ENCODE measurements at places on chromosomes 6 and 20.

GRCh38 chr20:24455081-24455480, 14.3 kb upstream of the SYNDIG1 start:
- no peak for DNase-seq

DNA sequence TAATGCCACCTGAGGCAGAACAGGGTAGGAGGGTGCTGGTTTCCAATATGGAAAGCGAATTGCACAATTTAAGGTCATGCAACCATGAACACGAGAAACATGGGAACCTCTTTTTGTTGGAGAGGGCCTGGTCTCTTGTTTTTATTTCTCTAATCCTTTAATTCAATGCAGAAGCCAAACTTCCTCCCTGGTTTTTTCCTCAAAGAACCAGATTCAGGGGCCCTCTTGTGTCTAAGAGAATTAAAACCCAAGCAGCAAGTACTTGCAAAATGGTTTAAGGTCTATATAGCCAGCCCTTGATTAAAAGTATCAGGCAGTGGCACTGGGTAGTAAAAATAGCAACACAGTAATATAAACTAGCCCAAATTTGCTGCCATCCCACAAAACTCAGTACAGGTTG, 19.5 kb downstream of the GSTA4 start:
- no peak for DNase-seq

DNA sequence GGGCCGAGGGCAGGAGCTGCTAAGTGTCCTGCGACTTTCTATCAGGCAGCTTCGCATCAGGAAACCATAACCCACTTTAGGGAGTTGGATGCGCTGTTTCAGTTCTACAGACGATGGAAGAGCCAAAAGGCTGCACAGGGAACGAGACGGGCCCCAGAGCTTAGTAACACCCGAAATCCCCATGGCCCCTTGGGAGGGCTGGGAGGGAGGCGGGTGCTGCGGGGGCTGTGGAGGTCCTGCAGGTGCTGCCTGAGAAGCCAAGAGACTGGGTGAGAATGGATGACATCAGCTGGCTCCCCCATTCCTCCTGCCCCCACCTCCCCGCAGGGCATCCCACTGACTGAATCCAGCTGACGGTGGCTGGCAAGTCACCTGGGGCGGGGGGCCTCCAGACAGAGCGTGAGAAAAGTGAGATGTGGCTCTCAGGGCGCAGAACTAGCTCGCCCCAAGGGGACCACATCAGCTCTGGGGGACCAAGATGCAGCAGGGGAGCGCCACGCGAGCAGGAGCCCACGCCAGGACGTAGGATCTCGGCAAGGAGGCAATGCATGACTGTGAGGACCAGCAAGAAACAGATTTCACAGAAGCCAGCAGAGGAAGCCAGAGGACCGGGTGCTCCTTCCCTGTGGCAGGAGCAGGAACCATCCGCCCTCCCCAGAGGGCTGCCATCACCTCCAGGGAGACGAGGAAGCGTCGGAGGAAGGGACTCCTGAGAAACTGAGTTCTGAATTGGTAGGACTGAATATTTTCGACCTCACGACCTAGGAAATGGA, 36.8 kb downstream of the PNLDC1 start:
- no peak for DNase-seq

DNA sequence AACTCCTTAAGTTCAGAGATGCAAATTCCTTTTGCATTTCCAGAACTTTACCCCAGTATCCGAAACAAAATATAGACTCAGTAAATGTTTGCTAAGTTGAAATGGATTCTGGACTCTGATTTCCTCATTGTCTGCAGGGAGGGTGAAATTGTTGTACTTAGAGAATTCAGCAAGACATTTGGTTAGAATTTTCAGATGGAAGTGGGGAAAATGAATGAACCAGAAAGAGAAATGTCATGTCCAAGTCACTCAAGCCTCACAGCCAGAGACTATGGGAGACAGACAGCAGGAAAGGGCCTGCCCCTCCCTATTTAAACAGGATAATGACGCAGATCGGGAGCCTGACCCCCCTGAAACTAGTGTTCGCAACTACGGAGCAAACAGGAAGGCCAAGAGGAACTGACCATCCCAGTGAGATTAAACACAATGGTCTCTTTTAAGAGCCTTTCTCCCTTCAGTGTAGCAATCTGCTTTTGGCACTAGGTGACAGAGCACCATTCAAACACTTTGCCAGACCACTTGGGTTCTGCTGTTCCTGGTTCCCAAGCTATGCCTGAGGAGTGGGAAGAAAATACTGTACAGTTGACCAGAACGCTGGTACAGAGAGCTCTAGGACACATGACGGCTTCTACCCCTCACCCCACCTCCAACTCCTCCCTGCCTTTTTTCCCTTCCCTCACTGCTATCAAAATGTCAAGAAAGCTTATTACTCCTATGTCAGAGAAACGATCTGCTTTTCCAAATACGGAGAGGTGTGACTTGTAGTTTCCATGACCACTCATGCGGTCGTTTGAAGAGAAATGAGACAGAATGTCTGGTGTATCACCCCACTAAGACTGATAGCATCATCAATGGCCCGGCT, 13.7 kb downstream of the NEDD9 start:
- no peak for DNase-seq

GRCh38 chr20:59363101-59363500, 62.7 kb downstream of the EDN3 start:
- DNase-seq, result no peak

GRCh38 chr6:126285871-126286365, 54.0 kb upstream of the CENPW start:
- no peak for DNase-seq

- DNase-seq, result peak; percentile 56
These were observed 219.1 kb downstream of the MYLK4 start for GRCh38 chr6:2531426-2532215.

DNA sequence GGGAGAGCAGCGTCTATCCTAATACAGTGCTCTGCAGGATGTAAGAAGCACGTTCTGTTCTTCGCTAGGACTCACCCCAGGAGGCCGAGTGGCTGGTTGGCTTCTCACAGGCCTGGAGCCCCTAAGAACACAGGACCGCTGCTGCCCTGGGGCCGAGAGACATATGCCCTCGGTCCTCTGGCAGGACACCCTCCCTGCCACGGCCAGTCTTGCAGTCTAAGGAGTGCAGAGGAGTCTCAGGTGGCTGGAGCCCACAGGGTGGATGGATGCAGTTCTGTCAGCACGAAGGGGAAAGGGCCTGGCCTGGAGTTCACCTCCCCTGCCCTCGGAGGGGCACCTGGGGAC, 96.5 kb downstream of the SMOC2 start:
- DNase-seq, result no peak

DNA sequence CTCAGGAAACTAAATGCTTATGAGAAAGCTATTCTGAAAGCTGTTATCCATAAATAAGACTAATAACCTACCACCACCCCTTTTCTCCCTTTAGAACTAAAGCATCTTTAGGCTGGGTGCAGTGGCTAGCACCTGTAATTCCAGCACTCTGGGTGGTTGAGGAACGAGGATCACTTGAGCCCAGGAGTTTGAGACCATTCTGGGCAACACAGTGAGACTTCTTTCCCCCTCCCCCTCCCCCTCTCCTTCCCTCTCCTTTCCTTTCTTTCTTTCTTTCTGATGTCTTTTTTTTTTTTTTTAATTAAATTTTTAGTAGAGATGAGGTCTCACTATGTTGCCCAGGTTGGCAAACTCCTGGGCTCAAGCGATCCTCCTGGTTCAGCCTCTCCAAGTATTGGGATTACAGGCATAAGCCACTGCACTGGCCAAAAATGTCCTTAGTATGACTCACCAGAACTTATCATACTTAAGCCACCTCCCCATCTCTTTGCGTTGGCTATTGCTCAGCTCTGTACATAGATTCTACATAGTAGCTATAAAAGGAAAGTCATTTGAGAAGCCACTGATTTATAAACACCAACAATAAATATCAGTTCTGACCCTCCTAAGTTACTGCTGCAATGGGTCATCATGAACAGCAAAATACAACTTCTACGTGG, 54.8 kb upstream of the SPDEF start:
- DNase-seq, result peak; percentile 15

- no peak for DNase-seq
These were observed 88.2 kb downstream of the KCNB1 start for GRCh38 chr20:49394264-49394663.

DNA sequence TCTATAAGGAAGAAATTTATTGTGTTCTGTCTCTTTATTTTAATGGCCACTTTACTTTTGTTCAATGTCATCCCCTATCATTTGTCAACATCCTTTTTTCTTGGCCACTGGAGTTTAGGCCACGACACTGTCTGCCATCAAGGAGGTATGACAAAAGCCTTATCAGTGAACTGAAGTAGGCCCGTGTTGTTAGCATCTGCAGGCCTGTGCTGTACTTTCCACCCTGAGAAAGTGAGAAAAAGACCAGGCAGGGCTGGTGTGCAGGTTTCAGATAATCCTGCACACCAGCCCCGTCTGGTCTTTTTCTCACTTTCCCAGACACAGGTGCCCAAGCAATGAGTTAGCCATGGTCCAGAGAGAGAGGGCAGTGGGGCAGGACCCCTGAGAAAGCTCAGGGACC, 57.6 kb downstream of the GOPC start:
- DNase-seq, result no peak

GRCh38 chr6:7561153-7561964, 19.9 kb downstream of the DSP start:
- no peak for DNase-seq

DNA sequence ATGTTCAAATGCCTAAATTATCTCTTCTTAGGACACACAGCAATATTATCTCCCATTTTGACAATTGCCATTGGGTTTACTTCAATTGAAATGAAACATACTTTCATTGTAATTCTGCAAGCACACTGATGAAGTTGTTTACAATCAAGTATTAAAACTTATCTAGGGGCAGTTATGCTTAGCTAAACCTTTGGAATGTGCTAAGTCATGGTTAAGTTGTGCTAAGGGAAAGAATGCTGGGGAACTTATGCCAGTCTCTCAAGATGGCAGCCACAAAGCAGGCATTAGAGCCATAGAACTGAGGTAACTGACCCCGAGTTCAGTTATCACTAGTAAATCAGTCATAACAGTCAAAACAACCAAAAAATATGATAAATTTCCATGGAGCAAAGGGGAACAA, 59.1 kb upstream of the NT5E start:
- DNase-seq, result no peak

DNA sequence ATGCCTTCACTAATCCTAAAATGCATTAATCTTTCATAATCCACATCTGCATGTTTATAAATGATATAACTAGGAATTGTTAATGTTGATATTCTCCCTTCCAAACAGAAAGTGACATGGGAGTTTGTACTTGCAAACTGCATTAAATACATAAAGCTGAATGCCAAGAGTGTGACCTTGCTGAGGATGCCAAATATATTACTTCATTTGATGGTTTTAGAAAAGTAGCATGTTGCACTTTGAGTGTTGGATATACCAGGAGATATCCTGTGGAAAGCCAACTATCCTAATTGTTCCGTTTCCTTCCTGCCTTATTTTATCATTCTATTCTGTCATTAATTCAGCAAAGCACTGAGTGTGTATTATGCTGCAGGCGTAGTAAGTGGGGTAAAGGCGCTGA, 229.8 kb downstream of the TMEM242 start:
- no peak for DNase-seq

GRCh38 chr6:34151321-34152041, 5.6 kb upstream of the GRM4 start:
- no peak for DNase-seq

DNA sequence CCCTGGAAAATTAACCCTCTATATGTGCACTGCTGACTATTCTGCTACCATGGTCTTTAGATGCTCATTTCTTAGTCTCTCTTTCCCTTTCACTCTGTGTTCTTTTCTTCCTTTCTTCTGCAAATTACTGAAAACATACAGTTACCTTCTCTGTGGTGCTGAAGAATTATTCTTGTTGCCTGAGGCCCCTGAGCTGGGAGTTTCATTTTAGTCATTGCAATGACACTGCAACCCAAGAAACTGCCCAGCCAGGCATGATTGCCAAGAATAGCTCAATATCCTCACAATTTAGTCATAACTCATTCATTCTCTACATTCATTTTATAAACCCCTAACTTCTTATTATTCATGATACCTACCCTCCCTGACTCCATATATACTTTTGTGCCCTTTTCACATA, 245.8 kb upstream of the RAB32 start:
- DNase-seq, result no peak

DNA sequence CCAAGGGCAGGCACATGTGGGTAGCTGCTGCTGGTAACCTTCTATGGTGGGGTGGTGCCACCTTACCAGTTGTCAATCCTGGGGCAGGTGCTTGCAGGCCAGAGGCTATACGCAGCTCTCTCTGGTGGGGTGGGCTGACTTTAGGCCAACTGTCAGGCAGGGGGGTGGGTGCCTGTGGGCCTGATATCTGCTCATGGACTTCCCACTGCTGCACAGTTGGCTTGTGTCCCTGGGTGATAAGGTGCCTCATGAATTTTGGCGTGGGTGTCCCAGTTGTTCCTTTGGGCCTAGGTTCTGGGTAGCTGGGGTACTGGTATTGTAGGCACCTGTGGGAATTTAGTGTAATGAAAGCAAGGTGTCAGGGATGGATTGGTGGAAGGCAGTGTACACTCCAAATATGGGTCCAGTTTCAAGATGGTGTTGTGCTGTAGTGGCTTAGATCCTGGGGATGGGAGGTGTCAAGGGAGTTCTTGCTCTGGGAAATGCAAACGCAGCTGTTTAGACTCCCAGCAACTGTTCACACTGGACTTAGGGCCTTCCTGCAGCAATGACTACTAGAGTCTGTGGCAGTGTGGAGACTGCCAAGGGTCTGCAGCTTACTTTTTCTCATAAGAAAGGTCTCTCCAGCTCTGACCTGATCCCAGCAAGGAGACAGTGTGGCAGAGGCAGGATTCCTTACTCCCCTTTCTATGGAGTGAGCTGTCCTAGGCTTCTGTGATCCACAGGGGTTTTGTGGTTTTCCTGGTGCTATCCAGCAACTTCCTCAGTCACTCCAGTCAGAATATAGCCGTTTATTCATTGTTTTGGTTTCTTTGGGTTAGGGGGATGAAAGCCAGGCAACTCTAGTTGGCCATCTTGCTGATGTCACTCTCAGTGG, 128.2 kb downstream of the CRYBG1 start:
- no peak for DNase-seq

GRCh38 chr20:3861191-3861590, 14.6 kb downstream of the MAVS start:
- DNase-seq, result no peak

GRCh38 chr6:139967497-139967896, 593.0 kb upstream of the CITED2 start:
- DNase-seq, result no peak

DNA sequence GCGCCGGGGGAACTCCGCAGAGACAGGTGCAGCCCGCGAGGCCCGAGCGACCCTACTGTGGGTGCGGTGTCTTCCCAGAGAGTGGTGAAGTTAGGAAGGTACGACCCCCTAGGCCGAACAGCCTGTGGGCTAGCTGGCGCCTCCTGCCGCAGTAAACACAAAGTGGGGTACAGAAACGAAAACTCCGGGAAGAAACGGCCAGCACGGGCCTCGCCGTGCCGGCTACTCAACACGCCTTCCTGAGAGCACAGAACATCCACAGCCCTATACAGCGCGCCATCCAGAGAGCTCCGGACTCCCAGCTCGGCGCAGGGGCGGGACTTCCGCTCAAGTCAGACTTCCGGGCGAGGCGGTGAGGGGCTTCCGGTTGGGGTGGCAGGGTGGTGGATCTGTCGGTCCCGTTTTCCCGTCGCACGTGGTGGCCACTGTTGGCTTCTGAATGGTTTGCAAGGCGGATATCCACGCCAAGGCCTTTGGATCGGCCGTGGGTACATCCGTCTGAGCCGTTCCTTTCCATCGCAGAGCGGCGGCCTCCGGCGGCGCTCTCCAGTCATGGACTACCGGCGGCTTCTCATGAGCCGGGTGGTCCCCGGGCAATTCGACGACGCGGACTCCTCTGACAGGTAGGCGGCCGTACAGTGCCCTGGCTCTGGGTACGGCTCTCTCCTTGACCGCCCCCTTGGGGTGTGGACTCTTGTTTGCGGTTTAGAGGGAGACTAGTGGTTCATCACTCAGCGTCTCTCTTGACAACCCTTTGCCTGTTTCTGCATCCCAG, at the start of the genes CAGE1 and RIOK1:
Gene CAGE1 (minus strand): TSS at position 292 of the 775 bp plus-strand sequence. CDS start 2,569 bp downstream, outside the sequence.
Gene RIOK1 (plus strand): TSS at position 358 of the 775 bp plus-strand sequence. CDS start 195 bp downstream, at position 553.
- peak; percentile 69 for DNase-seq
